ENCODE measurements at places on chromosomes 12 and 14.

- no peak for DNase-seq
Measured at GRCh38 chr12:50572760-50573159, 68.0 kb downstream of the DIP2B start.

DNA sequence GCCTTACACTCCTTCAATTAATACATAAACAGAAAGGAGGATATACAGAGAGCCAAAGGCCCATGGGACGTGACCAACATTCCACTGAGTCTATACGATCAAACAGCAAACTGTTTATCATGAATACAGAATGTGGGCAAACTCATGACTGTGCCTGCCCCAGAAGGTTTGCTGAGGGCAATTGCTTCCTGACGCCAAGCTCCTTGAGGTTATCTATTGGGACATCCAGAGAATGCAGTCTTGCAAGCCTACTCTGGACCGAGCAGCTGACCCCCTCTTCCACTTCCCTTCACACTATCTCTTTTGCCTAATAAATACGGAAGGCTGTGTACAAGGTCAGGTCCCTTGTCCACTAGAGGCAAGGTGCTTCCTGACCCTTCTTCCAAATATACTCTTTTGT is 18.5 kb upstream of the SLC10A1 start:
- DNase-seq = no peak

DNA sequence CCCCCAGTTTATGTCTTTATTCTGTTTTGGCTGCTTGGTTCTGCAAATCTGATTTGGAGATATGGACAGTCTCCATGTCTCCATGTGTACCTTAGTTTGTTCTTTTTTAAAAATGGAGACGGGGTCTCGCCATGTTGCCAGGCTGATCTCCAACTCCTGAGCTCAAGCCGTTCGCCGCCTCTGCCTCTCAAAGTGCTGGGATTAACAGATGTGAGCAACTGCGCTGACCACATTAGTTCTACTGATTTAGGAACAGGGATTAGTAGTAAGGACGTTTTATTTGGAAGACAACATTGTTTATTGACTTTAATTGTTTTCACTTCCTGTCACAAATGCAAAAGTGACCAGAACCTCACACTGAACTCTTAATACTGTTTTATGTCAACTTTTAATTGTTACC is 14.7 kb downstream of the AEBP2 start:
- DNase-seq = no peak

GRCh38 chr14:64391113-64391725 is 3.1 kb downstream of the MTHFD1 start:
- DNase-seq = no peak

- DNase-seq = no peak
Measured at GRCh38 chr12:131542351-131542750, 168.5 kb upstream of the SFSWAP start.

- DNase-seq = no peak
Measured at GRCh38 chr14:101219896-101220703, 316.6 kb upstream of the RTL1 start.

DNA sequence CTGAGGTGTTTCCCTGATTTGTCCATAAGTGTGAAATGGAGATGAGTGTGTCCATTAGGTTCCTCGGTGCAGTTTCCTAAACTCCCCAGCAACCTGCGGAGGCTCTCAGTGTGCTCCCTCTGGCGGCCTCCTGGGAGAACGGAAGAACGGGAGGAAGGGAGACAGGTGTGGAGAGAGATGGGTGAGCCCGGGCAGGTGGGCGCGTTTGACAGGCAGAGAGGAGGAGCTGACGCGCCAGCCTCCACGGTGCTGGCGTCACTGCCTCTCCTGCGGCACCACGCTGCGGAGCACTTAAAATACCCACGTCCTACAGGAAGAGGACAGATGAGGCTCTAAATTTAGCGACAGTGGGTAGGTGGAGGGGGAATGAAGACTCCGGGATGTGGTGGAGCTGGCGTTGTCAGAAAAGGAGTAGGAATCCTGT is 26.8 kb upstream of the PEX5 start:
- DNase-seq = peak; percentile 19

Measured in lung microvascular endothelial cell (primary cell).